CD4-positive, alpha-beta memory T cell (primary cell): ENCODE measurements at places on chromosomes 16 and 17. TPM values are rescaled to one million over a fixed set of nuclear protein-coding genes. Genes with fewer than 3 reads are reported as not detected.
A peak's percentile ranks its signal among the peaks of the same experiment; 100 is the strongest.

Gene RPAIN
- total RNA-seq: 84.9 TPM

Gene TBC1D3H
- not detected for total RNA-seq

Gene CNGB1
- not detected for total RNA-seq

Gene NUPR1
- total RNA-seq: not detected

GRCh38 chr17:74742153-74742515 lies 5.1 kb downstream of the RAB37 start:
- no peaks in the 10 kb centered on the region for H3K27me3 ChIP-seq
- no peaks in the 10 kb centered on the region for H3K36me3 ChIP-seq
- peak overlapping the region; percentile 49 for H3K27ac ChIP-seq
- peak overlapping the region; percentile 30 for H3K4me3 ChIP-seq

DNA sequence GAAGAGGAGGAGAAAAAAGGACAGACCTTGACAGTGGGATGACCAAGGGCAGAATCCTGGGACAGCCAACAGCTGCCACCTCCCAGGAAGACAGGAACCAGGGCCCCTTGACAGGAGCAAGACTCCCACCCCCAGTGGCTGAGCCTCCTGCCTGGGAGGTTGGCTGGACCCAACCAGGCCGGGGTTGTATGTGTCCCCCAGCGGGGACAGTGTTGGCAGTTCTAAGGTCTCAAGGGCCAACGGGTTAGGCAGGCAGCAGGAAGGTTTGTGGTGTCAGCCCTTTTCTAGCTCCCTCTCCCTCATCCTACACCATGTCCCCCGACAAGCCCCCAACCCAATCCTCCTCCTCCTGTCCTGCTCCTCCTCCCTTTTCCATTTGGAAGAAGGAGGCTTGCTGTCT lies 126.2 kb downstream of the MRM1 start:
- H3K36me3 ChIP-seq: no peaks in the 10 kb centered on the region
- no peak overlapping the region for H3K27ac ChIP-seq
- peaks cover 55% of the 10 kb centered on the region for H3K4me1 ChIP-seq
- no peak for DNase-seq
- H3K4me3 ChIP-seq: no peak overlapping the region
- no peaks in the 10 kb centered on the region for H3K27me3 ChIP-seq

- H3K4me1 ChIP-seq: no peaks in the 10 kb centered on the region
- no peak overlapping the region for H3K4me3 ChIP-seq
- peaks cover 17% of the 10 kb centered on the region for H3K36me3 ChIP-seq
- H3K27me3 ChIP-seq: no peaks in the 10 kb centered on the region
- H3K27ac ChIP-seq: no peak overlapping the region
These were observed 32.9 kb upstream of the CLEC18A start for GRCh38 chr16:69918241-69918640.

DNA sequence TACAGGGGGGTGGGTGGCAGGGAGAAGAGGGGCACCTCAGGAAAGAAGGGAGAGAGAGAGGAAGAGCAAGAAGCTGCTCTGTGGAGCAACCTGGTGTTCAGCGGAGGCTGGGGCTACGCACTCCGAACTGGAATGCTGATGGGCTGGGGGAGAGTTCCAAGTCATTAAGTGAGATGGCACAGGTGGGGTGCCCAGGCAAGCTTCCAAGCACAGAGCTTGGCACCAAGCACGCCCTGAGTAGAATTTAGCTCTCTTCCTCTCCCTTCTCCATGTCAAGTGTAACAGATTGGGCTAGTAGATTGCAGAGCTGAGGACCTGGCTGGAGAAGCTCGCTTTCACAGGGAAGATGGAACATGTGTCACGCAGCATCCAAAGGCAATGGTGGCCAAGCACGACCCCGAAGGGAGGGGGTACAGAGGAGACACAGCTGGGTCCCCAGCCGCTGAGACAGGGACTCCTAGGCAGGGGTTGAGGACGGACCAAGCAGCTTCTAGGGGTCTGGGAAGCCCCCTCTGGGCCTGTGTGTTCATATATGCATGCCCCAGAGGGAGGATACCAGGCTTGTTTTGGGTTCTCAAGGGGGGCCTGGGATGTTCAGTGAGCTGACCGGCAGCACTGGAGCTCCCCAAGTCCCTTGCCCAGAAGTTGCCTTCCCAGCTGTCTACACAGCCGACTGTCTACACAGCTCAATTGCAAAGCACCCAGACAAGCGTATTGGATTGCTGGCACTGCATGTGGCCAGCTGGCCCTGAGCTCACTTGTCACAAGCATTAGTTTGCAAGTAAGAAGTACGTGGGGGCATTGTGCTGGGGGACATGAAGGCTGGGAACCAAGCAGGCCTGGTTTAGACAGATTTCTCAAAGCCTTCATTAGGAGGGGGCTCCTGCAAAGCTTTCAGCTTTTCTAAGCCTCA lies 247.8 kb downstream of the ENGASE start:
- H3K4me3 ChIP-seq: no peak overlapping the region
- no peaks in the 10 kb centered on the region for H3K36me3 ChIP-seq
- no peaks in the 10 kb centered on the region for H3K27me3 ChIP-seq
- DNase-seq: no peak

GRCh38 chr16:86722970-86723369 lies 144.6 kb downstream of the FOXL1 start:
- no peaks in the 10 kb centered on the region for H3K4me1 ChIP-seq
- H3K27me3 ChIP-seq: no peaks in the 10 kb centered on the region
- no peak overlapping the region for H3K27ac ChIP-seq
- H3K36me3 ChIP-seq: no peaks in the 10 kb centered on the region

GRCh38 chr17:9237661-9238301 lies 216.5 kb downstream of the NTN1 start:
- H3K27ac ChIP-seq: no peak overlapping the region
- no peak for DNase-seq
- peaks cover 13% of the 10 kb centered on the region for H3K4me1 ChIP-seq
- no peaks in the 10 kb centered on the region for H3K36me3 ChIP-seq
- H3K27me3 ChIP-seq: no peaks in the 10 kb centered on the region

GRCh38 chr16:51971184-51971583 lies 575.8 kb downstream of the TOX3 start:
- H3K36me3 ChIP-seq: no peaks in the 10 kb centered on the region
- H3K27me3 ChIP-seq: no peaks in the 10 kb centered on the region
- H3K27ac ChIP-seq: no peak overlapping the region
- H3K4me3 ChIP-seq: no peak overlapping the region

DNA sequence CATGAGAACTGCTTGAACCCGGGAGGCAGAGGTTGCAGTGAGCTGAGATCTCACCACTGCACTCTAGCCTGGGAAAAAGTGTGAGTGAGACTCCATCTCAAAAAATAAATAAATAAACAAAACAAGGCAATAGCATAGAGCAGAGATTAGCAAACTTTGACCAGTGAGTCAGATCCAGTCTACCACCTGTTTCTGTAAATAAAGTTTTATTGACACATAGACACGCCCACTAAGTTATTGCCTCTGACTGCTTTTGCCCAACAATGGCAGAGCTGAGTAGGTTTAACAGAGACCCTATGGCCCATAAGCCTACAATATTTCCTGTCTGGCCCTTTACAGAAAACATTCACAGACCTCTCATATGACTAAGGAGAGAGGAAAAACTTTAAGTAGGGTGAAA lies 44.3 kb downstream of the XYLT1 start:
- no peaks in the 10 kb centered on the region for H3K27me3 ChIP-seq
- no peaks in the 10 kb centered on the region for H3K4me1 ChIP-seq
- H3K36me3 ChIP-seq: no peaks in the 10 kb centered on the region
- DNase-seq: no peak
- H3K4me3 ChIP-seq: no peak overlapping the region

DNA sequence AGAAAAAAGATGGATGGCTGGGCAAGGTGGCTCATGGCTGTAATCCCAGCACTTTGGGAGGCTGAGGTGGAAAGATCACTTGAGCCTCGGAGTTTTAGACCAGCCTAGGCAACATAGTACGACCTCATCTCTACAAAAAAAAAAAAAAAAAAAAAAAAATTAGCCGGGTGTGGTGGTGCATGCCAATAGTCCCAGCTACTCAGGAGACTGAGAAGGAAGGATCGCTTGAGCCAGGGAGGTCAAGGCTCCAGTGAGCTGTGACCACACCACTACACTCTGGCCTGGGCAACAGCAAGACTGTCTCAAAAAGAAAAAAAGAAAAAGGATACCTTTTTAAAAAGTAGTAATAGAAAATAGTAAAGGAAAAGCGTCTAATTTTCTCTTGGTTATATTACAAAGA lies 20.7 kb downstream of the ZNF652 start:
- H3K4me3 ChIP-seq: no peak overlapping the region
- no peaks in the 10 kb centered on the region for H3K27me3 ChIP-seq
- peaks cover 81% of the 10 kb centered on the region for H3K4me1 ChIP-seq
- no peak for DNase-seq

GRCh38 chr16:72590151-72590937 lies 418.4 kb upstream of the PMFBP1 start:
- H3K27me3 ChIP-seq: no peaks in the 10 kb centered on the region
- H3K4me1 ChIP-seq: no peaks in the 10 kb centered on the region
- no peak overlapping the region for H3K27ac ChIP-seq
- no peak for DNase-seq
- H3K4me3 ChIP-seq: no peak overlapping the region

DNA sequence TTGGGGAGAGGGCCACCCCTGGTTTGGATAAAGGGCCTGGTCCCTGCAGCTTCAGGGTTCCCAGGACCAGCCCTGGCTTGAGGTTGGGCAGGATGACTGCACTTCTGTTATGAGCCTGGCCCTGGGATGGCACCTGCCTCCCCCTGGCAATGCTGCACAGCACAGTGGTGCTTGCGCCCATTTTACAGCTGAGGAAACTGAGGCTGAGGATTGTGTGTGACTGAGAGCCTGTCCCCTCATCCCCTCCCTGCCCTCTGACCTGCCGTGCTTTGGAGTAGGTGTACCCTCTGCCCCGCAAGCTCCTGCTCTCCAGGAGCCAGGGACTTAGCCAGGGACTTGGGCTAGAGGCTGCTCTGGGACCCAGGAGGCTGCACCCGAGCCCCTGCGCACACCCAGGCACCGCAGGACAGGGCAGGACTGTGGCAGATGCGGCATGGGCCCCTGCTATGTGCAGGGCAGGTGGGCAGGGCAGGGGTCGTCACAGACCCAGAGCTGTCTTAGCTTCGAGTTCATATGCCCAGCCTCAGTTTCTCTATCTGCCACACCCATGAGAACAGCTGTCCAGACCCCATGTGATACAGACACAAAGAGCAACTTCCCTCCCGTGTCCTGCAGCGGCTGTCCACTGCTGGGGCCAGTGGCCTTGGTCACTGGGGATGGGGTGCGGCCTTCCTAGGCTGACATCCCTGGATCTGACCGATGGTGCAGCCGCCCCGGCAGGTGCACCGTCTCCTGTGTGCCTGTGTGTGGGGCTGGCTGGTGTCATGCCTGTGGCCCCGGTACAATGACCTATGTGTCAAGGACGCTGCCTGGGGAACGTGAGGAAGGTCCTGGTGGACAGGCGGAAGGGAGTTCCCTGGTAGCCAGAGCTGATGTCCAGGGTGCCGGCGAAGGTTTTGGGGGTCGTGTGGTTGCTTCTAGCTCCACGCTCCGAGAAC lies 36.6 kb downstream of the BAHCC1 start:
- H3K27ac ChIP-seq: no peak overlapping the region
- no peak overlapping the region for H3K4me3 ChIP-seq
- H3K27me3 ChIP-seq: peaks cover 29% of the 10 kb centered on the region
- no peak for DNase-seq

DNA sequence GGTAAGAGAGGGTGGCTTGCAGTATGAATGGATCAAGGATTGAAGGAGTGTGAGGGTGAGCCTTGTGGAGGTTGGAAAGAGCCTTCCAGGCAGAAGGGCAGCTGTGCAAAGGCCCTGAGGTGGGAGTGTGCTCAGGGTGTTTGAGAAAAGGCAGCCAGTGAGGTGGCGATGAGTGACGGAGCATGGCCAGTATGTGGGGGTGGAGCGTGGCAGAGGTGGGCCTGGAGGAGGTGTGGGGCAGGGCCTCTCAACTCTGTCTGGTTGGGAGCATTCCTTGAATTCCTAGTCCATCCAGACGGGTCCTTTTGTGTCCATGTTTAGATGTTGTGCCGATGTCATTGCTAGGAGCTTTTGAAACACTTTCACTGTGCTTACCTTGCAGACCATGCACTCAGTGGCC lies 51.3 kb downstream of the EPN2 start:
- H3K36me3 ChIP-seq: no peaks in the 10 kb centered on the region
- no peak overlapping the region for H3K4me3 ChIP-seq
- no peak for DNase-seq
- peaks cover 19% of the 10 kb centered on the region for H3K4me1 ChIP-seq
- H3K27ac ChIP-seq: no peak overlapping the region

DNA sequence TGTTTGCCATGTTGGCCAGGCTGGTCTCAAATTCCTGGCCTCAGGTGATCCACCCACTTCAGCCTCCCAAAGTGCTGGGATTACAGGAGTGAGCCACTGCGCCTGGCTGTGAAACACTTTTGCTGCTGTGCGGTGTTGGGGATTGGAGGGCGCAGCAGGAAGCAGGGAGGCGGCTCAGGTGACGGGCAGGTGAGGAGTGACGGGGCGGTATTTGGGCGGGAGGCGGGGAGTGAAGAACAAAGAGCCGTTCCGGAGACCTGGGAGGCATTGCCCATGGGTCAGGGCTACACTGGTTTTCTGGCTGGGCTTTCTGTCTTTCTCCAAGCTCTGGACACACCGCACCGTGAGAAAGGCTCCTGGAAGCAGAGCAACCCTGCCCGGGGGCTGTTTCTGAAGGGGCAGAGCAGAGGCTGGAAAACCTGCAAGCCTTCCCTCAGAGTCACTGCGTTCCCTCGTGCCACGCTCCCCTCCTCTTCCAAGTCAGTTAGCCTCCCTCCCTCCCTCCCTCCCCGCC lies 22.1 kb downstream of the CRISPLD2 start:
- no peaks in the 10 kb centered on the region for H3K27me3 ChIP-seq
- no peak overlapping the region for H3K4me3 ChIP-seq
- no peak for DNase-seq
- H3K27ac ChIP-seq: no peak overlapping the region

DNA sequence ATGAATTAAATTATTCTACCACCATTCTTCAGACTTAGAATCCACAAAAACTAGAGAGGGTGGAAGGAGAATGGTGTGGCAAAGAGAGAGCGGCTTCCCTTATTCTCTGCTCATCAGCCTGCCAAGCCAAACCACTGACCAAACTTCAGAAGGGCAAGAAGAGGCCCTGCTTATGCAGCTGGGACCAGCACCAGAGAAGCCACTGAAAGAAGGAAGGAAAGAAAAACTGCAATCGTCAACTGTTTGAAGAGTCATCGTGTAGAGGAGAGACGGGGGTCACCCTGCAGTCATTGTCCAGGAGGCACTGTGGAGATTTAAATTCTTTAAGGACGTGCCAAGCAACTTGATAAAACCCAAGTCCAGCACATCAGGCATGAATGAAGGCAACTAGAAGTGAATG lies 15.6 kb downstream of the PMP22 start:
- no peaks in the 10 kb centered on the region for H3K36me3 ChIP-seq
- H3K27ac ChIP-seq: no peak overlapping the region
- no peaks in the 10 kb centered on the region for H3K27me3 ChIP-seq
- H3K4me3 ChIP-seq: no peak overlapping the region
- no peak for DNase-seq
- no peaks in the 10 kb centered on the region for H3K4me1 ChIP-seq

- no peak for DNase-seq
- H3K27me3 ChIP-seq: no peaks in the 10 kb centered on the region
- no peak overlapping the region for H3K27ac ChIP-seq
- no peaks in the 10 kb centered on the region for H3K36me3 ChIP-seq
These were observed 50.7 kb upstream of the RPL38 start for GRCh38 chr17:74152591-74153455.

DNA sequence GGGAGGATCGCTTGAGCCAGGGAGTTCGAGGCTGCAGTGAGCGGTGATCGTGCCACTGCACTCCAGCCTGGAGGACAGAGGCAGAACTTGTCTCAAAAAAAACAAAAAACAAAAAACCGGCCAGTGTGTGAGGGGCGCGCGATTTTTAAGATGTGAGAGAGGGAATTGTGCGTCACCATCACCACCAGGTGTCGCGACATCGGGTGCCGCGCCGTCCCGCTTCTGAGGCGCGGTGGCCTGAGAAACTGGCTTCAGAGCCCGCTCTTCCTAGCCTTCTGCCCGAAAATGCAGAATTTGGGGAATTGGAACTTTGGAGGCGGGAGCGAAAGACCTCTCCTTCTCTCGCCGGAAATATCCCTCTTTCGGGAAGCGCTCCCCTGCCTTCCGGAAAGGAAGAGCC lies 524.8 kb downstream of the KCNJ18 start:
- H3K36me3 ChIP-seq: no peaks in the 10 kb centered on the region
- DNase-seq: no peak
- H3K27ac ChIP-seq: no peak overlapping the region
